ENCODE measurements at places on chromosomes 2 and 18. TPM values are rescaled to one million over a fixed set of nuclear protein-coding genes. Genes with fewer than 3 reads are reported as not detected.

DNA sequence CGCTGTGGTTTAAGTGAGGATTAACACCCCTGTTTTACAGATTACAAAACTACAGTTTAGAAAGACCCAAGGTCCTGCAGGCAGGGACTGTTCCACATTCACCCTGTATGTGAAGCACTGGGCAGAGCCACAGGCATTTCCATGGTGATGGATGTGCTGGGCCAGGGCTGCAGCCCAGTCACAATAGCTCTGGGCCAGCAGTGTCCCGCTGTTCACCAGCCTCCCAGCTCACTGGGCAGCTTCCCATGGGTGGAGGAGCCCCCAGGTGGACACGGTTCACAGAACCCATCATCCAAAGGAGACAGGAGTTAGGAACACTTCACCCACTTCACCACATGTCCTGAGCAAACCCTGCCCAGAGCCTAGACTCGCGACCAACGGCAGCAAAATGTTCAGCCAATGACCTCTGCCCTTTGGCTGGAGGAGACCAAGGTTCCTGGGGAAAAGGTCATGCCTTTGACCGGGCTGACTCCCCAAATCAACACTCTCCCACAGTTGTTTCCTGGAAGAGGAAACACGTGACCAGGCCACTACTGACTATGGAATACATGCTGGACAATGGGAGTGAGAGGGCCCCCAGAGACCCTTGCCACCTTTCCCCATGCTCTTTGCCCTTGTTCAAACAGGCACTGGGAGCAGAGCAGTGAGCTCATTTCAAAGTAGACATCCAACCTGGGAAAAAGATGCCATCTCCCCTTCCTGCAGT, 28.0 kb upstream of the SLC35F6 start:
- H3K27me3 ChIP-seq, result no peaks in the 10 kb centered on the region
- no peak overlapping the region for H3K27ac ChIP-seq
- no peak for DNase-seq

DNA sequence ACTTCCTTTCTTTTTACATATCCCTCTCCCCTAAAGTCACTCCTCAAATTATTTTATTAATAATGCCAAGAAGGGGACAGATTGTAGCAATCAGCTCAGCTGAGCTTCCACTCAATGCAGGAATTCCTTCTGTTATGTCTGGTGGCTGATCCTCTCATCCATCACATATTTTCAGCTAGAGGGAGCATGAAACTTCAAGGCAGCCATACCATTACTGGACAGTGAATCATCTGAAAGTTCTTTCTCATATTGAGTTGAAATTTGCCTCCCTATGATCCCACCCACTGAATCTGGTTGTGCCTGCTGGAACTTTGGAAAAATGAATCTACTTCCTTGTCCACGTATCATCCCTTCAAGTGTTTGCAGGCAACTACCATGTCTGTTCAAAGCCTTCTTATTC, 11.2 kb downstream of the ZNF385B start:
- DNase-seq, result no peak
- no peaks in the 10 kb centered on the region for H3K27me3 ChIP-seq
- no peaks in the 10 kb centered on the region for H3K36me3 ChIP-seq

DNA sequence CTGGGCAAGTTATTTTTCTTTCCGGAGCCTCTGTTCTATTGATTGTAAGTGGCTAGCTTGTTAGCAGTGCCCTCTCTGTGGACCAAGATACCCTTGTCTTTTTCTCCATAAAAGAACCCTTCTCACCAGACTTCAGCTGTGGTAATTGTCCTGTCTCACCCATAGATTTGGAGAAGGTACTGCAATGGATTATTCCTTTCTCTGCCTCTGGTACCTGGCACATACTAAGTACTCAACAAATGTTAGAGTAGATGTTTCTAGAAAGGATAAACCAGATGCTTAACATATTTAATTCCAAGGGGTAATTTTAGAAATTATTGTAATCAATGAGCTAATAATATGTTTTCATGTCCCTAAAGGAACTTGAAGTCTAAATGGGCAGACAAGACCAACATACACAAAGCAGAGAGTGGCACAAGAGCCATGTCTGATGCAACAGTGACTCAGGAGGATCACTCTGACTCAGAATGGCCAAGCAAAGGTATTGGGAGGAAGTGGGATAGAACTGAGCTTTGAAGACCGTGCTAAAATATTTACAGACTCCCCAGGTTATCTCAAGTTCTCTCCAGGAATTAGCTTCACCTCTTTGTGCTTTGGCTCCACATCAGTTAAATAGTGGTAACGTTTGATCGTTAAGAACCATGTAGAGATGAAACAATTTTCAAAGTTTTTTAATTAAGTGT, 129.7 kb upstream of the OSR1 start:
- H3K27ac ChIP-seq, result no peak overlapping the region
- H3K4me1 ChIP-seq, result peaks cover 5% of the 10 kb centered on the region
- DNase-seq, result no peak
- H3K36me3 ChIP-seq, result no peaks in the 10 kb centered on the region
- no peak overlapping the region for H3K4me3 ChIP-seq
- H3K27me3 ChIP-seq, result no peaks in the 10 kb centered on the region

GRCh38 chr2:48316753-48317750, 212.9 kb upstream of the STON1 start:
- H3K4me1 ChIP-seq, result no peaks in the 10 kb centered on the region
- H3K27ac ChIP-seq, result peak overlapping the region; percentile 75
- no peaks in the 10 kb centered on the region for H3K36me3 ChIP-seq
- DNase-seq, result no peak
- H3K27me3 ChIP-seq, result no peaks in the 10 kb centered on the region

- H3K4me1 ChIP-seq, result peaks cover 65% of the 10 kb centered on the region
- no peak overlapping the region for H3K4me3 ChIP-seq
- H3K27ac ChIP-seq, result peak overlapping the region; percentile 41
- no peaks in the 10 kb centered on the region for H3K27me3 ChIP-seq
- no peaks in the 10 kb centered on the region for H3K36me3 ChIP-seq
- DNase-seq, result no peak
Observed at GRCh38 chr18:2978661-2979106, 34.3 kb downstream of the LPIN2 start.

GRCh38 chr18:44731530-44732237, 51.0 kb downstream of the SETBP1 start:
- no peaks in the 10 kb centered on the region for H3K27me3 ChIP-seq
- no peak overlapping the region for H3K4me3 ChIP-seq
- no peaks in the 10 kb centered on the region for H3K4me1 ChIP-seq

GRCh38 chr18:44047585-44047984, 633.1 kb upstream of the SETBP1 start:
- no peaks in the 10 kb centered on the region for H3K36me3 ChIP-seq
- no peak overlapping the region for H3K27ac ChIP-seq
- no peak for DNase-seq
- H3K4me1 ChIP-seq, result no peaks in the 10 kb centered on the region

Gene NCL
- total RNA-seq, result 155 TPM

Gene CTLA4
- not detected for total RNA-seq

Gene ANKRD53
- total RNA-seq, result 1.3 TPM

Gene FAM237A
- total RNA-seq, result not detected

Gene SCYGR4
- total RNA-seq, result not detected

Gene RASGRP3
- total RNA-seq, result 4.0 TPM

Gene ASNSD1
- 55.7 TPM for total RNA-seq

All from tibial nerve (tissue), 4 donors.